ENCODE measurements at places on chromosomes 2 and 18.

- peak; percentile 12 for DNase-seq
Measured at GRCh38 chr2:28956415-28956826, 24.7 kb upstream of the TOGARAM2 start.

- DNase-seq: no peak
Measured at GRCh38 chr2:200613692-200614091, 27.9 kb downstream of the AOX1 start.

- DNase-seq: no peak
Measured at GRCh38 chr2:100230754-100231153, 88.4 kb upstream of the AFF3 start.

- no peak for DNase-seq
Measured at GRCh38 chr2:215423928-215424540, 11.8 kb downstream of the FN1 start.

DNA sequence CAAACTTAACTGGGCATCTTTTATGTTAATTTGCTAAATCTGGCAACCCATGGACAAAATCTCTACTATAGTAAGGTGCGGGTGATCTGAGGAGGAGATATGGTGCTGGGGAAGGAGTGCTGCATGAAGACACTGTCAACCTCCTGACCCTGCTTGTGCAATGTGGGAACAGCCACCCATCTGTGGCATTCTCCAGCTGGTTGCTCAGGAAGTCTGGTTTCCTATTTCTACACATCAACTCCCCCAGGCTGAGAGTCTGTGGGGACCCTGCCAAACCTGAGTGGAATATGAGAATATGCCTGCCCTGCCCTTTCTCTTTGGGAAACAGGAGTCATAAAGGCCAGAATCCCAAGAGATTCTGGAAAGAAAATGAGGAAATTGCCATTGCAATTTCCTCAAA lies 60.1 kb upstream of the PAX3 start:
- DNase-seq: no peak

DNA sequence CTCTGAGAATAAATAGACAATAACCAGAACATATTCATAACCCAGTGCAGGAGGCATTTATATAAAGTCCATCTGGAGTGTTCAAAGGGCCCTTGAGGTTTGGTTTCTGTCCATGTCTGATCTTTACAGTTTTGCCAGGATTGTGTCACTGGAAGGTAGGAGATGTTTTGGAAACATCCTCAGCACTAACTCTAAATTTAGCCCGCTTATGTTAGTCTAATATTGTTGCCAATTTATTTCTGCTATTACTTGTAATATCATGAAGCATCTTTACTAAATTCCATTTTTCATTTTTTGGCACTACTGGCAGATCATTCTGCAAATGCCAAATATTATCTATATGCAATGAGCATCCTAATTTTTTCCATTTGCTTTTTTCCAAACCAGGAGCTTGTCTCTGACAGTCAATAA lies 22.4 kb upstream of the REV1 start:
- DNase-seq: no peak

- peak; percentile 37 for DNase-seq
Measured at GRCh38 chr2:235659767-235660322, 166.0 kb downstream of the AGAP1 start.

DNA sequence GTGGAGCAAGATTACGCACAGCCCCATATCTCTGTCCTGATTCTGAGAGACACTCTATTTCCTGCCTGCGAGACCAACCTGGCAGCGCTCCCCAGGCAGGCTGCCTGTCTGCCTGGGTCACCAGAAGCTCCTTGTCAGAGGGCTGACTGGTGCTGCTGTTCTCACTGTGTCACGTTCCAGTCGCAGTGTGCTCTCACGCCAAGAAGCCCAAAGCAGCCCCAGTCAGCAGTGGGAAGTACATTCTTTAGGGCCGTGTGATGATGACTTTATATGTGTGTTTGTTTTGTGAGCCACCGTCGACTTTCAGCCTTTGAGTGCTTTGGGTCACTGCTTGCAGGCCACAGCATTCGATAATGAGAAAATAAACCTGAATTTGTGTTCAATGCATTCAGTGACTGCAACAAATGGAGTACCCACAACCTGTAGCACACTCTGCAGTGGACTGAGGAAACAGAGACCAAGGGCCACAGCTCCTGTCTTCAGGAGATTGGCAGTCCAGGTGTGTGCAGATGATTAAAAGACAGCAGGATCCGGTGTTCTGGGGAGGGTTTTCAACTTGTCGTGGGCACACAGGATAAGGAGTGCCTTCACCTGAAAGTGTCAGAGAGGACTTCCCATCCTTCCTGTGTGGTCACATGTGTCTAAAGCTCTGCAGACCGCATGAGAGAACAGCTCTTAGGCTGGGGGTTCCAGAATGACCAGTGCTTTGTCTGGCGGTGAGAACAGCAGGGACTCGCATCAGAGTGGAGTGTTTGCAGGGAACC lies 4.8 kb downstream of the TNFRSF11A start:
- peak; percentile 67 for DNase-seq

DNA sequence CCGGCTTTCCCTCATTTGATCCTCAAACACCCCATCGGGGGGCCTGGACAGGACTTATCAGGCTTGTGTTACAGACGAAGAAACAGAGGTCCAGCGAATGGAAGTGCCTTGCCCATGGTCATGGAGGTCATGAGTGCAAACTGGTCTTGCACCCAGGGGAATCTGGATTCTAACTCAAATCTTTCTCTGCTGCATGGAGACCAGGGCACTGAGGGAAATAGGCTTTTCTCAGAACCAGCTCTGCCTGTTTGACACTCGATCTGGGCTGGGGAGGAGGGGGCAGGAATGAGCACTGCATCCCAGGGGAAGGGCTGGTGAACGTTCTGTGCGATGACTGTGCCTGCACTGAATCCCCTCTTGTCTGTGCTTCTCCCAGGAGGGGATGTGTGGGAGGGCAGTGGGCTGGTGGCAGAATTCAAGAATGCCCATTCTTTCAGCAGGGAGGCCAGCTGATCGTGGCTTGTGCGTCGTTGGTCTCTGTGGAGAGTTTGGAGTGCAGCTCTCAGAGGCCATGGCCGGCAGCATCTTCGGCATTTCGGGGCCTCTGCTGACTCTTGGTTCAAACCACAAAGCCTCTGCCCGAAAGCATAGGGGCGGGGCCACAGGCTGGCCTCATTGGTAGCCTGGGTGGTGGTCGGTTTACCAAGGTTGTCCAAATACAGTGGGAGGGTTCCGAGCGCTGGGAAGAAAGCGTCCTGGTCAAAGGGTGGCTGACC lies 171.6 kb downstream of the DDX1 start:
- no peak for DNase-seq

DNA sequence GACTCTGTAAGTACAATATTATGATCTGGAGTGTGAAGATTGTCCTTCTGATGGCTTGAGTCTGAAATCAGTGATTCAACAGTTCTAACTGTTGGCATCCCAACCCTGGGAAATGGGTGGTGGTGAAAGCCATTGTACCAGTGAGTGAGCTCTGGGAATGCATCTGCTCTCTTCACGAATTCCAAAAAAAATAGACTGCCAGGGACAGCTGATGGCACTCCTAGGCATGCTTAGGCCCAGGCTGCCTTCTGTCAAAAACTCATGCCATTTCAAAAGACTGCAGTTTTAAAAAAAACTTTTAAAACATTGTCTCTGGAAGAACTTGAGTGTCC lies 20.3 kb downstream of the OXER1 start:
- DNase-seq: no peak

DNA sequence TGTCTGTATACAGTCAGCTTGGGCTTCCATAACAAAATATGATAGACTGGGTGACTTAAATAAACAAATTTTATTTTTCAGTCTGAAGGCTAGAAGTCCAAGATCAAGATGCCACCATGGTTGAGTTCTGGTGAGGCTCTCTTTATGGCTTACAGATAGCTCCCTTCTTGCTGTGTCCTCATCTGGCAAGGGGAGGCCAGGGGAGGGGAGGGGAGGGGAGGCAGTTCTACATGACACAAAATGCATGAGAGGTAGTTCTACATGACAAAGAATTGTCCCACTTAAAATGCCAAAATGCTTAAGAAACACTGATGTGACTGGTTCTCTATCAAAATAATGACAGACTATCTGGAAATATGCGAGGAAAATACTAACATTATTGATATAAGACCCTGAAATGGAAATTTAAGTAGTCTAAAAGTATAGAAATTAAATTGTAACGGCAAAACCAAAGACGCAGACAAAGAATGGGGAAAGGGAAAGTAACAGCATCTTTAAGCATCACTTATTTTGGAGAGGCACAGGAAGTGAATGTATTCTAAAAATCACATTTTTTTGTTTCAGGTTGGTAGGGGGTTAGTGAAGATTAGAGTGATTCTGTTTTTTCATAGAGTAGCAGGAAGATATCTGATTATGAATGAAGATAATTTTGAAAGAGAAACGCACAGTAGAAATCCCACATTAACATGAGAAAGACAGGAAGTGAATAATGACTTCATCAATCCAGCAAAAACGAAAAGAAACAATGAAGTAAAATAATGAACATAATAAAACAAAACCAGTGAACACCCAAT lies 131.4 kb downstream of the STRN start:
- DNase-seq: no peak

DNA sequence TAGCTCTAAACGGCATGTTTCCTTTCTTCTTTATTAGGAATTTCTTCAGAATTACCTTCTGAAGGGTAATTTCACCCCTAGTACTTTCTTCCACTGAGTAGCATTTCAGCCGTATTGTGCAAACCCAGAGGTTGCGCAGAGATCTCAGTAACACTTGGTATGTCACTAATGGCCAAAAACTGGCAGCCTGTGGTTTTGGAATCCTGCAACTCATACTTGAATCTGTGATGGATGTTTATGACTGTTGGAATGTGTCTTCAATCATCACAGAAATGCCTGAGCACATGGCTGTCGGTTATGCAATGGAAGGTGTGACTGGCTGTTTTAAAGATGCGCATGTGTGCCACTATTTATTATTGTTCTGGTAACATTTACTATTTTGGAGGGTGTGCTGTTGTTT lies 100.0 kb downstream of the COLEC12 start:
- no peak for DNase-seq

DNA sequence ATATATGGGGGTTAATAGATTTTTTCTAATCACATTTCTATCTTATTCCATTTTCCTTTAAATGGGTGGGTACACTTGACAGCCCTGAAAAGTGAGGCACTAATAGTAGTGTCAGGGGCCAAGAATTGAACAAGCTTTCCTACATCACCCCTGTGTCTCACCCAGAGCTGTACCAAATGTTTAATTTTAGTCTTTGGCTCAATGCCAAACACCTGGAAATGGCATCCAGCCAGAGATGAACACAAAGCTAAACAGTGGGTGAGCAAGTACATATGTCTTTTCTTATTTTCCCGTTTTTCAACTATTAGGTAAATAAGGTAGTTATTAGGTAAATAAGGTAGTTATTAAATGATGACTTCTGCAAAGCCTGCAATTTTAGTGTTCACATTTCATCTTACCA lies 276.3 kb upstream of the ERBB4 start:
- DNase-seq: no peak

GRCh38 chr2:11157296-11157695 lies 2.0 kb downstream of the SLC66A3 start:
- no peak for DNase-seq

DNA sequence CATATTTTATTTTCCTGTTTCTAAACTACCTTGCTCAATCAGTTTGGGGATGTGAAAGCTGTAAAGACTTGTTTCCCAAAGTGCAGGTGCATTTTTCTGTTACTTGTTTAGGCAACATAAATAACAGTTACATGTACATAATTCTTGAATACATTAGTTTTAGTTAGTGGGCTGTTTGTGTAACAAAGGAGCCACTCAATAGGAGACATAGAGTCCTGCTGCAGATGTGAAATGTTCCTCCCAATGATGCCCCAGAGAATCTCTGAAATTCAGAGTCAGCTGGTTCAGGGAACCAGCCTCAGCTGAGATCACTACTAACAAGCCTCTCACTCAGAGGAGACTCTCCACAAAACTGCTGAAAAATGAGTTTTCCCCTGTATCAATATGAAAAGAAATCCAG lies 91.5 kb upstream of the TWSG1 start:
- DNase-seq: no peak

DNA sequence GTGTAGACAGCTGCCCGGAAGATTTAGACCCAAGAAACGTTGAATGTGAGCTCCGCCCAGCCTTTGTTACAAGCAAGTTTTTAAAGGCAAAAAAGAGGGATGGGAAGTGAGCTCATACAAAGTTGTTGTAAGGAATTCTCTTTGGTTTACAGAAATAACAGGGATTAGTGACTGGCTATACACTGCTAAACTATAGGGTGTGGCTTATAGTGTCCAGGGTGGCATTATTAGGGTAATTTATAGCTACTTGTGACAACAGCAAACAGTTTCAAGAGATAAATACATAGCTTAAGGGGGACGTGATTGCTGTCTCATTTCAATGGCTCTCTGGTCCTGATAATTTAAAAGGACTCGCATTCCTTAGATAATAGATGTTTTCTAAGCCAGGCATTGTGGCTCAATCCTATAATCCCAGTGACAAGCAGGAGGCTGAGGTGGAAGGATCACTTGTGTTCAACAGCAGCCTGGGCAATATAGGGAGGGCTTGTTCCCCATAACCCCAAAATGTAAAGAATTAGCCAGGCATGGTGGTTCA lies 66.5 kb upstream of the TGIF1 start:
- DNase-seq: no peak

DNA sequence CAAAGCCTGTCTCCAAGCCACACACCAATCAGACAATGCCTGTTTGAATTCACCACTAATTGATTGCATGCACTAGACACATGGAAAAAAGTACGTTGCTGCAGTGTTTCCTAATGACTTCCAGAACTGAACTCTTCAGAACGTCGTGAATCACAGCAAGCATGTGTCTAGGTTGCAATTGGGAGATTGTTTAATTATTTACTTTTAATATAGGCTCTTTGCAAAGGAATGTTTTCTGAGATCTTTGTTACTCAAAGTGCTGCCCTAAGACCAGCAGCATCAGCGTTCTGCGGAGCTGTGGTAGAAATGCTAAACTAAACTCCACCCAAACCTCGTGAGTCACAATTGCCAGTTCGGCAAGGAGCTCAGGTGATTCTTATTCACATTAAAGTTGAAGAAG lies 52.7 kb upstream of the CCDC68 start:
- DNase-seq: no peak

GRCh38 chr18:13407484-13407883 lies 188.9 kb downstream of the LDLRAD4 start:
- no peak for DNase-seq

DNA sequence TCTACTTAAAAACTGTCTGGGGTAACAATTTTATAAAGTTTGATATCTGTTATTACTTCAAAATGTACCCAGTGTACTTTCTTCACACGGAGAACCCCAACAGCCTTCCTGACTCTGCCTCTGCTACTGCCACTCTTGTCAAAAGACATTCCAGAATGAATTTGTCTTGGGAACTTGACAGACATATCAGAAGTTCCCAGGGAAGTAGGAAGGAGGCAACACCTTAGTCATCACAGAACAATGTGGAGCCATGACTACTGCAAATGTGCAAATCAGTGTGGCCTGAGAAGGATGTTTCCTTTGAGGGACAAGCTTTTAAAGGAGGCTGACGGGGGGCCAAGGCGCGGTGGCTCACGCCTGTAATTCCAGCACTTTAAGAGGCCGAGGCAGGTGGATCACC lies 133.8 kb upstream of the RNF152 start:
- DNase-seq: no peak

GRCh38 chr2:88127888-88128653 lies at the start of gene FABP1:
FABP1 (minus strand) TSS chr2:88128062; CDS start chr2:88128017, 45 bp downstream.
- DNase-seq: no peak

DNA sequence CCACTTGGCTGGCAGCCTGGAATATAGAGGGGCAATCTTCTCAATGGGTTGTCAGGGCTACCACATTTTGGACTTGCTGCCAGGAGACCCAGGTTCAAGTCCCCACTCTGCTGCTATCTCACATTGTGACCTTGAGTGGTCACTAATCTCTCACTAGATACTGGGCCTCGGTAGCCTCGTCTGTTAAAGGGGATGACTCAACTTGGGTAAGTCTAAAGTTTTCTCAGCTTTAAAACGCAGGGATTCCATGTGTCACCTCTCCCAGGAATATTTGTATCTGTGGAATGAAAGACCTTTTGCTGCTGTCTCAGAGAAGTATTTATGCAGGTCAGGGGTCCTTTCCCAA lies 86.3 kb downstream of the SEMA4F start:
- DNase-seq: no peak

Data from erythroblast (primary cell).